Activated CD4-positive, alpha-beta T cell treated with anti-CD3 and anti-CD28 coated beads, Interleukin-2, amount 50 U/mL, for 16 hours (primary cell): ENCODE measurements at places on chromosomes 11 and 22.

DNA sequence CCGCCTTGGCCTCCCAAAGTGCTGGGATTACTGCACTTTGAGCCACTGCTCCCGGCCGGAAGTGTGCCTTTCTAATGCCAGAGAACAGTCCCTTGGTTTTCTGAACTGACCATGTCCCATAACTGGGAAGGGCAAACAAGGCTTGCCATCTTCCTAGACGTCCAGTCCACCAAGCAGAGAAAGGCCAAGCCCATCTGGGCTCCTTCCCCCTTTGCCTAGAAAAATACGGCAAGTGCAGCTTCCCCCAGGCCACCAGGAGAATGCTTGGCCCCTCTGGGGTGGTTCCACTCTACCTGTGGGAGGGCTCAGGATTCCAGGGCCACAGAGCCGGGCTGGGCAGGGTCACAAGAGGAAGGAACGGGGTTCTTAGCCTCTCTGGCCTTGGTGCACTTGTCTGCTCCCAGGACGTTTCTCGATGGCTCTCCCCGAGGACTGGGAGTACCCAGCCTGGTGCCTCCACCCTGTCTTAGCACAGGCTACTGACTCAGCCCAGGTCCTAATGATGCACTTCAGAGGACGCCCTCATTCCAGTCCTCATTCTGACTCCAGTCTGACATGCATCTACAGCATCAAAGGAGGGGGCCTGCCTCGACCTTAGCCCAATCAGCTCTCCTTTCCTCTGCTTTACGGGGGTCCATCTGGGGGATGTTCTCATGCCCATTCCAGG is 1.2 kb downstream of the USP2 start:
- no peak for DNase-seq

- DNase-seq: no peak
These were observed at the start of gene OR5T1 for GRCh38 chr11:56273854-56274253. OR5T1 (plus strand) TSS chr11:56274154; CDS start chr11:56275639, 1,485 bp downstream.

GRCh38 chr11:117180661-117181585 is 2.4 kb downstream of the SIDT2 start:
- DNase-seq: peak; percentile 73

- DNase-seq: no peak
These were observed 25.3 kb downstream of the ABTB2 start for GRCh38 chr11:34332524-34332923.

DNA sequence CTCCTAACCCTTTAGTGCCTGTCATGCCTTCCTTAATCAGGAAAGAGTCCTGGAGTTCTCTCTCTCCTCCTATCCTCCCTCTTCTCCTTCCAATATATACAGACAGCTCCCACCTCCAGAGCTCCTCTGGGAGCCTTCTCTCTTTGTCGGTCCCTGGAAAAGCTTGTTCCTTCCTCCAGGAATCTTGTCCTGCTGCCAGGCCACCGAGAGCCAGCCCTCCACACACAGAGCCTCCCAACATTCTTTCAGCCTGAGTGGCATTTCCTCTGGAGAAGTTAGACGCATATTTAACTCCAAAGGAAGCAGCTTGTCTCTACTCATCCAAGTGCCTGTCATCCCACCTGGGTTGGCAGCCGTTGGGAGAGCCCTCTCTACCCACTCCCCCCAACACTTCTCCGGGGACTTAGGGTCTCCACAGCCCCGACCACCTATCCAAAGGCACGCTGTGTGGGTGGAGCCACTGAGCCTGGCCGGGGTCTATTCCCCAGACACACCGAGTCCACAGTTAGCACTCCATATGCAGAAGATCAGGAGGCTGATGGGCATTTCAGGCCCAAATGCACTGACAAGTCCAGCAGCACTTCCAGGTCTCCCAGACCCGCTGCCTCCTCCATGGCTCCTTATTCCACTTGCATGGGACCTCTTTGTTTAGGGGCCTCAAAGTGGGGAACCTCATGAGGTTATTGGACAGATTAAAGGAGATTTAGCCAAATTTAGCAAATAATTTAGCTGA is 31.1 kb downstream of the DKK3 start:
- DNase-seq: no peak

DNA sequence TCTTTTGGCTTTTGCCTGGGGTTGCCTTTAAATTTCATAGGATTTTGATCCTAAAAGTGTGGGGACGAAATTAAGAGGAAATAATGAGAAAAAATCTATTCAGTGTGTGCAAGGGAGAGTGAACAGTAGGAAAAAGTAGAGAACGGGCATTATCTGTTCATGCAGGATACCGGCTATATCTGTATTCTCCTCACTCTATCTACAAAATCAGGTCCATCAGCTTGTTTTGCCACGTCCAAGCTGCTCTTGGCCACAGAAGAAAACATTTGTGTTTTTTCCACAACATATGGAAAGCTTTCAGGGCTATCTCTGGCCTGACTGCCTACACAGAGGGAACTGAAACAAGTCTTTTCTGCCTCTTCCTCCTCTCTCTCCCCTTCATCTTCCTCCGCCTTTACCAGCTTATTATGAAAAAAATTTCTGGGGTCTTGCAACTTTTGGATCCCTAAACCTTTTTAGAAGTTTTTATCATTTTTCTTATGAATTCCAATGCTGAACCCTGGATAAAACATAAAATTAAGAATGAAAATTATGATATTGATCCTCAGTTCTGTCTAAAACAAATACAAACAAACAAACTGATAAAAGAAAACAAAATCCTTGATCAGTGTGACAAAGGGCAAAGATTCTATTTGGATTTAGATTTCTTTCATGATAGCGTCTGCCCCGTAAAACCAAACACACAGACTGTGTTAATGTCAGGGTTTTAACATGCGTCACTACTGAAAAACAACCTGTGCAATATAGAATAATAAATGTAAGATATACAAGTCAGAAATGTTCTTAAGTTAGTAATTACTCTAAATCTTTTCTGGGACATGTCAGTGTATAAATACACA is 219.7 kb downstream of the CNTN5 start:
- no peak for DNase-seq

- DNase-seq: no peak
These were observed 73.8 kb downstream of the C11orf58 start for GRCh38 chr11:16812274-16812673.

DNA sequence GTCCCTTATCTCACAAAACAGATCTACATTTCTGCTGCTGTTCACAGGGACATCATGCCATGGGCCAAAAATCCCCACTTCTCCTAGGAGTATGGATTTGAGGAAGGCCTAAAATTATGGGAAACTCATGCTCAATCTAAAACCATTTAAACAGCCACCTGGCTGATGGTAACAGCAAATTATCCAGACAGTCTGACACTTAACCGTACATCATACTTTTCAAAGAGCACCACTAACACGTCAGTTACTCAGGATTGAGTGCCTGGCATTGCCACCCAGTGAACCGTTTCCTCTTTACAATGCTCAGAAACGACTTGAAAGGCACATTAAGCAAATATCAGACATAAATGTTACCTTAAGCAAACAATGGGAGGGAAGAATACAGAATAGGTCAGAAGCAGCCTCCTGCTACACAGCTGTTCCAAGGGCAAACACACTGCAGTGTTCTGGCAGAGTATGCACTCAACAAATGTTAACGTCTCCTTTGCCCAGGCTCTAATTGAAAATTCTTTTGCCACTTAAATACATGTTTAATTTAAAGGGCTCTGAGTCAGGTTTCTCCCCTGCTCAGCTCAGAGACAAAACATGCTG is 18.8 kb upstream of the SLC36A4 start:
- no peak for DNase-seq

- DNase-seq: no peak
These were observed 49.2 kb upstream of the SESN3 start for GRCh38 chr11:95279921-95280868.

DNA sequence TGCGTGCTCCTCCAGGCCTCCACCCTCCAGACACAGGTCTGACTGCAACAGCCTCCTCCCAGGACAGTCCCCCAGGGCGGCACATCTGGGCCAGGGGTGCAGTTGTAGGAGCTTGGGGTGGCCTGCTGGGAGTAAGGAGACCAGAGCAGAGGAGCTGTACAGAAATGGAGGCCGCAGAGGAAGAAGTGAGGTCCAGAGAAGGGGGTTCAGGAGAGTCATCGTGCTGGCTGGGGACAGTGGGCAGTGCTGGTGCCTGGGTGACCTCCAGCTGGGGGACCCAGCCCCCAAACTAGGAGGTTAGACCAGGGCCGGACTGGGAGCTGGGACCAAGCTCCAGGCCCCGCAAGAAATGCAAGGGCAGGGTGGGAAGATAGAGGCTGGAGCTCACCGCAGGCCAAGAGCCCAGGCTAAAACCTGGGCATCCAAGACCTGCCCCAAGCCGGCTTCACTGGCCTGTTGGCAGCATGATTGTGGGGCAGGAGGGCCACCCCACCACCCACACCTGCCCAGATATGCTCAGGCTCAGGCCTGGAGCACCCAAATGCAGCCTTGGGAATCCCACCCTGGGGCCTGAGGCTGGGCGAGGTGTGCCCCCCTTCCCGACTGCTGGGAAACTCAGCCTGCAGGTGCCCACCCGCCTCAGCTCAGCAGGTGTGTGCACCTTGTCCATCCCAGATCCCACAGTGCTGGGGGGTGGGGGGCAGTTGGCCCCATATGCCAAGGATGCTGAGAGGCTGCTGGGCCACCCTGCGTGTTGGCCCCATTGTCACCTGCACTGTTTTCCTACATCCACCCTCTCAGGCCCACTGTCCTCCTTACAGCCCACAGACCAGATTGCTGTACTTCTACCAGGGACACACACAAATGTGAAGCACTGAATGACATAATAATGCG is 96.9 kb downstream of the MORC2 start:
- no peak for DNase-seq

- no peak for DNase-seq
These were observed 11.7 kb downstream of the KRTAP5-6 start for GRCh38 chr11:1708716-1709115.

DNA sequence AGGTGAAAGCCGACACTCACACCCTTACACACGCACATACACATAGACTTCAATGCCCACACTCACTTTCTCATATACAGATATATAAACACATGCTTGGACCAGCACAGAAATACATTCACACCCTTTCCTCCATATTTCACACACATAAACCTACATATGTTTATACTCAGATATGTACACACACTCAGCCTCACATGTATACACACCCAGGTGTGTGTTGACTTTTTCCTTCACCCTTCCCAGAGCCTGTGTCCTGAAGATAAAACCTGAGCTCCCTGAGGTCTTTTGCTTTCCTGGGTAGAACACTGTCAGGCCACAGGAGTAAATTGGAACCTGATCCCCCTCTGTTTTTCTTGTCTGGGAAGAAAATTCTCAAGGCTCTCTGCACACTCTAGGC is 62.8 kb downstream of the INSC start:
- no peak for DNase-seq

- DNase-seq: no peak
These were observed 277.3 kb upstream of the FAT3 start for GRCh38 chr11:91947215-91947820.

- DNase-seq: no peak
These were observed 17.0 kb downstream of the NEAT1 start for GRCh38 chr11:65439331-65440181.

- peak; percentile 69 for DNase-seq
These were observed 18.1 kb downstream of the POLA2 start for GRCh38 chr11:65279741-65280440.

- DNase-seq: no peak
These were observed 59.0 kb upstream of the SHANK2 start for GRCh38 chr11:71311176-71311925.

- peak; percentile 25 for DNase-seq
These were observed 798 bp downstream of the BCR start for GRCh38 chr22:23180893-23181720.

DNA sequence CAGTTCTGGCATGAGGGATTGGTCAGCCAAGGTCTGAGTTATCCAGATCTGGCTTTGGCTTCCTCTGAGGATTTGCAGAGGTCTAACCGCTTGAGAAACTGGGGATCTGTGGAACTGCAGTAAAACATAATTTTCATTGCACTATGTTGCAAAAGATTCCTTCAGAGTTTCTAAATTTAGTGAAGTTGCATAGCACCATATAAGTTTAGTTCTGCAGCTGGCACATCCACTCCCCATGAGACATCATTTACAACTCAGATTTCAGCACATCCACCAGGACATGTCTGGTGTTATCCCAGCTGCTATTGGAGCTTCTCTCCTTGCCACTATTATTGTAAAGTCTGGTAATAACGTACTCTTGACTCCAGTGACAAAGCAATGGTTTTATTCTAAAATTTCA is 181.5 kb downstream of the CWF19L2 start:
- DNase-seq: no peak

GRCh38 chr22:27216444-27216843 is 559.1 kb downstream of the MIAT start:
- no peak for DNase-seq

DNA sequence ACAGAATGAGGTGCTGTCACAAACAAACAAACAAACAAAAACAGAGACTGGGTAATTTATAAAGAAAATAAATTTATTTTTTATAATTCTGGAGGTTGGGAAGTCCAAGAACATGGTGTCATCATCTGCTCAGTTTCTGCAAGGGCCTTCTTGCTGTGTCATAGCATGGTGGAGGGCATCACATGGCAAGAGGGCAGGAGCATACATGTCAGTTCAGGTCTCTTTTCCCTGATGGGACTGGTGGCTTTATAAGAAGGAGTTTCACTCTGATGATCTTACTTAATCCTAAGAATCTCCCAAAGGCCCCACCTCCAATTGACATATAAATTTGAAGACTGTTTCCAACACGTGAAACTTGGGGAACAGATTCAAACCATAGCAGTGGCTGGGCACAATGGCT is 135.7 kb downstream of the NECTIN1 start:
- DNase-seq: no peak

DNA sequence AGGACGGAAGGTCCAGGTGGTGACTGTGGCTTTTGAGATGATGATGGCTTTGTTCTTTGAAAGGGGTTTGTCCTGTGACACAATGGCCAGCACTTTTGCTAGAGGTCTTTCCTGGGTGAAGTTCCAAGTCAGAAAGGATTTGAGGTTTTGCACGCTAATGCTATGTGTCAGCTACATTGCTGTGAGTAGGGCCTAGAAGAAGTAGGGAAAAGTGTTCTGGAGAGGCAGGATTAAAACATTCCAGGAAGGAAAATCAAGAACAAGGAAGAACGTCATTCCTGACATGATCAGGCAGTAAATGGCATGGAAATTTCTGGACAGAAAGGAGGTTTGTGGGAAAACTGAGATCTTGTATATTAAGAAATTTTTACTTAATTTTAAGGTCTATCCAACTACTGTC is 290.7 kb downstream of the NTM start:
- DNase-seq: no peak

GRCh38 chr11:44498089-44498871 is 67.2 kb upstream of the CD82 start:
- no peak for DNase-seq

GRCh38 chr11:59011655-59012397 is 72.5 kb downstream of the GLYATL1 start:
- no peak for DNase-seq
